ENCODE measurements at places on chromosomes 16 and 17. TPM values are rescaled to one million over a fixed set of nuclear protein-coding genes. Genes with fewer than 3 reads are reported as not detected.

- no peaks in the 10 kb centered on the region for H3K27me3 ChIP-seq
- H3K36me3 ChIP-seq: no peaks in the 10 kb centered on the region
- H3K4me3 ChIP-seq: peak overlapping the region; percentile 98
These were observed 521 bp downstream of the C16orf87 start for GRCh38 chr16:46830417-46830901.

GRCh38 chr16:19127674-19128131 is 13.9 kb downstream of the ITPRIPL2 start:
- H3K27ac ChIP-seq: no peak overlapping the region
- no peaks in the 10 kb centered on the region for H3K36me3 ChIP-seq
- no peak overlapping the region for H3K4me3 ChIP-seq
- DNase-seq: no peak

DNA sequence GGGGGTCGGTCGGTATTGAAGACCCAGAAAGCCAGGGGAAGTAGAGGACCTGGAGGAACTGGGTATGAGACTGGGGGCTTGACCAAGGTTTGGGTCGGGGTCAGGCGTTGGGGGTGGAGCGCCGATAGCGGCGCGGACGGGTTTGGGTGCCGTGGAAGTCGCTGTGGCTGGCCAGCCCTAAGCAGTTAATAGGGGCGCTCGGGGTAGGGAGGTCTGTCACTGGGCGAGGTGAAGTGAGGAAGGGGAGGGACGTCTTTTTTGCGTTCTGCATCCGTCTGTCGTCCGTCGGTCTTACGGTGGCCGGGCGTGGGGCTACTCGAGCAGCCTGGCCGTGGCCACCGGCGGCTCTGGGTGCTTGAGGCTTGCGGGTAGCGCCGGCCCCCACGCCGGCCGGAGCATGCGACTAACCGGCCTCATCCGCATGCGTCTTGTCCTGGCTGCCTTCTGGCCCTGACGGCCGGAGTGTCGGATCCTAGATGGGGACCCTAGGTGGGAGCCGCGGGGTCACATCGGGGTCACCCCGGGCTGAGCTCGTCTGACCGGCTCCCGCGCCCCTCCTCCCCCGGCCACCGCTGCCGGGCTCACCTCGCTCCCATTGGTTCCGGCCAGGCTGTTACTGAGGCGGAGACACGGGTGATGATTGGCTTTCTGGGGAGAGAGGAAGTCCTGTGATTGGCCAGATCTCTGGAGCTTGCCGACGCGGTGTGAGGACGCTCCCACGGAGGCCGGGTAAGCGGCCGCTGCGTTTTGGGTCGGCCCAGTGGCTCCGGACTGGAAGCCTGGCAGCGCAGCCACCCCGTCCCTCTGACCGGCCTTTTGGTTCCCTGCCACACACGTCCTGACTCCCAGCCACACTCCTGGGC is 10.3 kb upstream of the TMEM88 start:
- H3K36me3 ChIP-seq: no peaks in the 10 kb centered on the region
- DNase-seq: peak; percentile 91
- H3K27me3 ChIP-seq: no peaks in the 10 kb centered on the region
- H3K4me1 ChIP-seq: peaks cover 17% of the 10 kb centered on the region
- peak overlapping the region; percentile 68 for H3K4me3 ChIP-seq

- no peaks in the 10 kb centered on the region for H3K27me3 ChIP-seq
- H3K4me3 ChIP-seq: no peak overlapping the region
- no peaks in the 10 kb centered on the region for H3K36me3 ChIP-seq
- no peak overlapping the region for H3K27ac ChIP-seq
These were observed 504.6 kb downstream of the HS3ST4 start for GRCh38 chr16:26196310-26196709.

TLCD1 gene
- total RNA-seq: 8.3 TPM

C1QTNF8 gene
- not detected for total RNA-seq

GRCh38 chr17:29195465-29196081 is 15.4 kb upstream of the MYO18A start:
- no peak overlapping the region for H3K4me3 ChIP-seq
- no peak overlapping the region for H3K27ac ChIP-seq
- H3K4me1 ChIP-seq: no peaks in the 10 kb centered on the region
- DNase-seq: no peak

- no peaks in the 10 kb centered on the region for H3K36me3 ChIP-seq
- no peaks in the 10 kb centered on the region for H3K27me3 ChIP-seq
- no peak for DNase-seq
- no peak overlapping the region for H3K27ac ChIP-seq
- no peaks in the 10 kb centered on the region for H3K4me1 ChIP-seq
These were observed 440.4 kb downstream of the SOX9 start for GRCh38 chr17:72561266-72561665.

GRCh38 chr17:31327534-31328159 is 6.2 kb upstream of the EVI2A start:
- no peaks in the 10 kb centered on the region for H3K27me3 ChIP-seq
- DNase-seq: no peak
- no peaks in the 10 kb centered on the region for H3K36me3 ChIP-seq
- no peaks in the 10 kb centered on the region for H3K4me1 ChIP-seq

CA5A gene
- not detected for total RNA-seq

DNA sequence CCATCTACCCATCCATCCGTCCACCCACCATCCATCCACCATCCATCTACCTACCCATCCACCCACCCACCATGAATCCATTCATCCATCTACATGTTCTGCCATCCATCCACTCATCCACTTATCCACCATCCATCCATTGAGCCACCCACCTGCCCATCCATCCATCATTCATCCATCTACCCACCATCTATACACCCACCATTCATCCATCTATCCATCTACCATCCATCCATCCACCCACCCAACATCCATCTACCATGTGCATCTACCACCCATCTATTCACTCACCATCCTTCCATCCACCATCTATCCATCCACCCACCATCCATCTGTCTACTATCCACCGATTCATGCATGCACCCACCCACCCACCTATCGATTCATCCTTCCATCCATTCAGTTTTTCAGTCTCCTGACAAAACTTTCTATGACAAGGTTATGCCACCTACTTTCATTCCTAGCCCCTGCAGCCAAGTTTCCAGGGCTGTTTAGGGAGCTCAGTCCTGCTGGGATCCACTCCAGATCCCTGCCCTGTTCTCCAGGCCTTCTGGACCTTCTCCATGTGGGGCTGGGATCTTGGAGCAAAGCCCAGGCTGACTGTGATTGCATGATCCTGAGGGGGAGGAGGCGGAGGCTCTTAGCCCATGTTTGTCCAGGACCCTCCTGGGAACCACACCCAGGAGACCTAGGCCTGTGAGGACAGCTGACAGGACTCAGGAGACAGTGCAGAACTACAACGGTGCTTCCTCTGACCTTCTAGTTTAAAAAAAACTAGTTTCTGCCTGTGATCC is 27.4 kb downstream of the BCO1 start:
- H3K36me3 ChIP-seq: no peaks in the 10 kb centered on the region
- no peaks in the 10 kb centered on the region for H3K4me1 ChIP-seq
- peak; percentile 27 for DNase-seq
- no peak overlapping the region for H3K27ac ChIP-seq

- no peaks in the 10 kb centered on the region for H3K36me3 ChIP-seq
- H3K4me1 ChIP-seq: no peaks in the 10 kb centered on the region
- DNase-seq: no peak
- H3K27me3 ChIP-seq: no peaks in the 10 kb centered on the region
These were observed 39.2 kb downstream of the KSR1 start for GRCh38 chr17:27495460-27495859.

DNA sequence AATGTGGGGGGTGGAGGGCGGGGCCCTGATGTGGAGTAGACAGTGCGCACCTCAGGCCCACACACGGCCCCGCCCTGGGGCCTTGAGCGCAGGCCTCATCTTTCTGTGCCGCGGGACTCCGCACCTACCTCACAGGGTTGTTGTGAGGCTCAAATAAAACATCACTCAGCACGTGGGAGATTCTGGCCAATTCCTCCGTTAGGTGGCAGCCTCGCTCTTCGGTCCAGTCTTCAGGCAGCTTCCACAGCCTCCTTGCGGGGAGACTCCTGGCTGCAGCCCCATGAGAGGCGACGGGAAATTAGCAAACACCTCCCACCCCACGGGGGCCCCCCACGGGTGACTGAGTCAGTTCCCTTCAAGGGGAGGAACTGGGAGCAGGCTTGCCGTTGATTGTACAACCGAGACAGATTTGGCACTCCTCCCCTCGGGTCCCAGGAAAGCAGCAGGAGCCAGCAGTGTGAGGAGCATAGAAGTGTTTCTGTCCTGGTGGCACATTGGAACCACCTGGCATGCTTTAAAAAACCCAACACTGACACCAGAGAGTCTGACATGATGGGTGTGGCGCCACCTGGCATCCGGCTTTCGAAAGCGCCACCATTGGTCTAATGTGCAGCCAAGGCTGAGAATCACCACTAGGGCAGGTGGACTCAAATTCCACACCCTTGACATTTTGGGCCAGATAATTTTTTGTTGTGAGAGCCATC is 7.6 kb downstream of the MRM1 start:
- no peak overlapping the region for H3K4me3 ChIP-seq
- H3K4me1 ChIP-seq: no peaks in the 10 kb centered on the region
- H3K27ac ChIP-seq: no peak overlapping the region
- no peaks in the 10 kb centered on the region for H3K27me3 ChIP-seq
- no peak for DNase-seq

DNA sequence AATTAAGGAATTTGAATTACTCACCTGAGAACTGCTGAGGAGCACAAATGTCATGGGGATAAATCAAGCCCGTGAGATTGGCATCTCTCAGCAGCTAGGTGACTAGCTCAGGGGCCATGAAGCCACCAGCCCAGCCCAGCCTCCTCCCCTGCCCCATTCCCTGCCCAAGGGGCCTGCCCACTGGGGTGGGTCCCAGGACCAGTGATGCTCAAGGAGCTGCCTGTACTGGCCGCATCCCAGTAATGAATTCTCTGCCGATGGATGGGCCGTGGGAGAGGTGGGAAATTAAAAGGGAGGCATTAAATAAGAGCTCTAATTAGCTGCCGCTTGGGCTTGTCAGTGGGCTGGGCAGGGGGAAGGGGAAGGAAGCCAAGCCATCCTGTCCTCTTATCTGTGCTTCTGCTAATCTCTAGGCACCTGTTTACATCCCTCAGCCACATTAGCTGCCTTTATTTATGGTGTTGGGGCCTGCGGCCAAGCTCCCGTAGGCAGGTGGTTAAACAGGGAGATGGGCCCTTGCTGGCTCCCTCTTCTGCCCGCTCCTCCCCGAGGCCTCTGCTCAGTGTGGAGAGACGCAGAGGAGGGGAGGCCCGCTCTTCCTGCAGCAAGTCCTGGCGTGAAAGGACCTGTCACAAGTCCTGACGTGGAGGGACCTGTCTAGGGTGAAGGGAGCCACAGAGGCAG is 48.8 kb downstream of the PIPOX start:
- no peaks in the 10 kb centered on the region for H3K27me3 ChIP-seq
- H3K27ac ChIP-seq: no peak overlapping the region
- no peak for DNase-seq
- H3K4me3 ChIP-seq: no peak overlapping the region
- H3K36me3 ChIP-seq: peaks cover 16% of the 10 kb centered on the region

- no peaks in the 10 kb centered on the region for H3K36me3 ChIP-seq
- peaks cover 28% of the 10 kb centered on the region for H3K4me1 ChIP-seq
- peak overlapping the region; percentile 33 for H3K4me3 ChIP-seq
- DNase-seq: no peak
- peaks cover 94% of the 10 kb centered on the region for H3K27me3 ChIP-seq
These were observed 2.3 kb upstream of the NPTX1 start for GRCh38 chr17:80478487-80479245.

- H3K4me3 ChIP-seq: no peak overlapping the region
- H3K27ac ChIP-seq: no peak overlapping the region
- H3K4me1 ChIP-seq: no peaks in the 10 kb centered on the region
- H3K36me3 ChIP-seq: no peaks in the 10 kb centered on the region
These were observed 100.2 kb upstream of the SDK2 start for GRCh38 chr17:73744411-73744810.

PRDM7 gene
- total RNA-seq: not detected

- DNase-seq: no peak
- no peaks in the 10 kb centered on the region for H3K27me3 ChIP-seq
- peak overlapping the region; percentile 97 for H3K27ac ChIP-seq
- peak overlapping the region; percentile 96 for H3K4me3 ChIP-seq
- no peaks in the 10 kb centered on the region for H3K36me3 ChIP-seq
- no peaks in the 10 kb centered on the region for H3K4me1 ChIP-seq
These were observed 684 bp downstream of the YPEL2 start for GRCh38 chr17:59331929-59332748.

DNA sequence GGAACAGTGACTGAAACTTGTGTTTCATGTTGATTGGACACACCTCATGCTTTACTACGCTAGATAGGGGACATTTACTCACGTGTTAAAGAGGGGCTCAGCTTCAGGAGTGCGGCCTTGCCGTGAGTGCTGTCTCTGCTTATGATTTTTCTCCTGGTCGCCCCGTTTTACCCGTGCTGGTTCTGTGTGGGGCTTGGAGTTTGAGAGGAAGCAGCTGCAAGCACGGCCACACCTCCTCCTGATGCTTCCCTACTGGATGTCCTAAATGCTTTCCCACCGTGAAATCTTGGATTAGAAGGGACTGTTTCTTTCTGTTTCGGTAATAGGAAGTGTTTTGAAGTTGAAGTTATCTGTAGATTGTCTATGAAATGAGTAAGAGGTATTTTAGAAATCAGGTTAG is 54.0 kb upstream of the ZNF750 start:
- peaks cover 31% of the 10 kb centered on the region for H3K4me1 ChIP-seq
- H3K27me3 ChIP-seq: no peaks in the 10 kb centered on the region
- H3K4me3 ChIP-seq: no peak overlapping the region
- peak overlapping the region; percentile 94 for H3K27ac ChIP-seq
- no peak for DNase-seq

ACSF3 gene
- total RNA-seq: 42.3 TPM

- no peak overlapping the region for H3K4me3 ChIP-seq
- DNase-seq: no peak
- H3K27ac ChIP-seq: no peak overlapping the region
- no peaks in the 10 kb centered on the region for H3K27me3 ChIP-seq
- H3K4me1 ChIP-seq: no peaks in the 10 kb centered on the region
These were observed 6.3 kb downstream of the VWA3A start for GRCh38 chr16:22098405-22099255.

GRCh38 chr17:42720996-42721583 is 23.8 kb downstream of the EZH1 start:
- H3K27me3 ChIP-seq: no peaks in the 10 kb centered on the region
- no peaks in the 10 kb centered on the region for H3K4me1 ChIP-seq
- H3K27ac ChIP-seq: no peak overlapping the region
- H3K4me3 ChIP-seq: no peak overlapping the region
- H3K36me3 ChIP-seq: peaks cover 35% of the 10 kb centered on the region
